GM06990 (cell line): ENCODE measurements at places on chromosomes 16 and 17.

DNA sequence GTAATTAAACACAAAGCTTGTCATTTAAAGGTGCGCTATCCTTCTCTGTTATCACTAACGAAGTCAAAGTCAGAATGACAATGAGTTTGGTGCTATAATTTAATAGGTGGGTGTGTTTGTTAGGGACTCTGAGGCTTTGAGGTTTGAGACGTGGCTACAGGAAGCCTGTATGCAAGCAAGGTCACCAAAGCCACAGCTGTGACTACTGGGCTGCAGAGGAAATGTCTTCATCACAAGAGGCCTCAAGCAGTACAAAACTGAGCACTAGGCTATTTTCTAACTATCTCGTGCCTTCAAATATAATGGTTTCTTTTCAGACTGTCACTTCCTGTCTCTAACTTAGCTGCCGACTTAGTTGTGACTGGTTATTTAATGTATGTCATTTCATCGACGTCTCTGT, 141.2 kb downstream of the AATF start:
- no peak for DNase-seq

DNA sequence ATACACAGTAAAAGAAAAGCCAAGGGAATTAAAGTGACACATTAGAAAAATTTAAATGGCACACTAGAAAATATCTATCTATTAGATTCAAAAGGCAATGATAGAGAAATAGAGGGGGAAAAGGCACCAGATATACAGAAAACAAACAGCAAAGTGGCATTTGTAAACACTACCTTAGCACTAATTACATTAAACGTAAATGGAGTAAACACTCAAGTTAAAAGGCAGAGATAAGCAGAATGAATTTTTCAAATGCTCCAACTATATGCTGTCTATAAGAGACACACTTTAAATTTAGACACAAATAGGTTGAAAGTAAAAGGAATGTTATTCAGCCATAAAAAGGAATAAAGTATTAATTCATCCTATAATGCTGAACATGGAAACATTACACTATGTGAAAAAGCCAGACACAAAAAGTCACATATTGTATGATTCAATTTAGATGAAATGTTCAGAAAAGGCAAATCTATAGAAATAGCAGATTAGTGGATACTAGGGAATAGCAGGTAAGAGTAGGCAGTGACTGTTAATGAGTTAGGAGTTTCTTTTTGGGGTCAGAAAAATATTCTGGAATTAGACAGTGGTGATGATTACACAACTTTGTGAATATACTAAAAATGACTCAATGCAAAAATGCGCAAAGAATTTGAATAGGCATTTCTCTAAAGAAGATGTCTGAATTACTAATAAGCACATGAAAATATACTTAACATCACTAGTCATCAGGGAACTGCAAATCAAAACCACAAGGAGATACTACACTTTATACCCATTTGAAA, 92.4 kb downstream of the BRIP1 start:
- no peak for DNase-seq

DNA sequence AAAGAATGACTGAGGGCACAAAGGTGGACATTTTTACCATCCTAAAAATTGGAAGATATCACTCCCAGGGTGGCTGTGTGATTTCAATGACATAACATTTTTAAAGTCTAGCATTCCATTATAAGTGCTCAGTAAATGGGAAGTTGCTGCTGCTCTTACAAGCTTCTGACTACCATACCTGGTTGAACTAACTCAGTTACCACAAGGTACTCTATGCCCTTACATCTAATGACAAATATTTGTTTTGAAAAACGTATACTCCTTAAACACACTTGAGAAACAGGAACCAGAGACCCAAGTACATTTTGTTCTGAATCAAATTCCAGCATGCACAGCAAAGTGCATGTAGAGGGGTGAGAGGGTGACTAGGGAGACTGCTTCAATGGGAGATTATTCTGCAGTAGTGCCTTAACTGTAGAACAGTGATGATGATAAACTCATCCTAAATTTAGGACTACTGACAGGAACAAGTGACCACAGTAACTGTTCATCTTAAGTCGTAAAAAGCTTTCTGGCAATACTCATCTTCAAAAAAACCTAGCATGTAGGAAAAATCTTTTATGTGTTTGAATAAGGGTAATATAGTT, 83.5 kb downstream of the KANSL1 start:
- DNase-seq = no peak

DNA sequence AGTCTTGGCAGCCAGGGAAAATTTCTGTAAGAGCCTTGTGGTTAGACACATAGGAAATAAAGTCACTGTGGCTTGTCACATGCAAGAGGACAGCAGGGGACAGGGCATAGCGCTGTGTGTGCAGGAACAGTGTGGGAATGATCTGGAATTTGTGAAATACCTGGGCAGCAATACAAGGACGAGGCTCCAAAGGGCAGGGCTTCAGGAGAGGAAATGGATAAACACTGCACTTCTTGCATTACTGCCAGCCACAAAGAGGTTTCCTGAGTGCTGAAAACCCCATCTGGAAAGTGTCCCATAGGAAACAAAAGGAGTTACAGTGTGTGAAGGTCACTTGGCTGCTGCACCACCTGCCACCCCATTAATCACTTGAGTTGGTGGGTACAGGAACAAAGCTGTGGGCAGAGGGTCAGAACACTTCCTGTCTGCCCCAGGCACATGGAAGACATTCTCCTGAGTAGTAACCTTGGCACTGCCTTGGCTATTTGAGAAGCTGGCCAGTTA, 12.1 kb upstream of the HP start:
- no peak for DNase-seq

DNA sequence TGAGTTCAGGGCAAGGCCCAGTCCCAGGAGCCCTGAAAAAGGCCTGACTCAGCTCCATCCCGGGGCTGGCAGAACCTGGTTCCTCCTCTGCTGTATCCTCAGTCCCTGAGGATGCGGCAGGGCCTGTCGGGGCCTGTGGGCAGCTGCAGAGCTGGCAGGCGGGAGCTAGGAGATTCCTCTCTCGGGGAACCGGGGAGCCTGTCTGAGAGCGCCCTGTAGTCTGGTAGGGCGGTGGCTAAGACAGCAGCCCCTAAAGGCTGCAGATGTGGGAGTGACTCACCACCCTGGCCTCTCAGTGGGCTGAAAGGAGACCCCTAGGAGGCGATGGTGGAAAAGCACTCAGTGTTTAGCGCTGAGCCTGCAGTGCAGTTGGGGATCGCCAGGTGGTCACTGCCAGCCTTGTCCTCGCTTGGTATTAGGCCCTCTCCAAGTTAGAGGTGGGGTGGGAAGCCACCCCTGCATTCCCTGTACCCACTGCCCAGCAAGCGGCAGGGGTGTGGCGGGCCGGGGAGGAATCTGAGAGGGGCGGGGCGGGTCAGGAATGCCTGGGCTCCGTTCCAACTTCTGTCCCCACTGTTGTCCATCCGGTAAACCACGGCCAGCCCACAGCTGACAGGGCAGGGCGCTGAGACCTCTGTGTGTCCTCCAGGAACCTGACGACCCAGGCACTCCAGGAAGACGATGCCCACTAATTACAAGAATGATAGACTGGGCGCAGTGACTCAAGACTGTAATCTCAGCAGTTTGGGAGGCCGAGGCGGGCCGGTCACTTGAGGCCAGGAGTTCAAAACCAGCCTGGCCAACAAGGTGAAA, 29.5 kb upstream of the CDH1 start:
- no peak for DNase-seq

DNA sequence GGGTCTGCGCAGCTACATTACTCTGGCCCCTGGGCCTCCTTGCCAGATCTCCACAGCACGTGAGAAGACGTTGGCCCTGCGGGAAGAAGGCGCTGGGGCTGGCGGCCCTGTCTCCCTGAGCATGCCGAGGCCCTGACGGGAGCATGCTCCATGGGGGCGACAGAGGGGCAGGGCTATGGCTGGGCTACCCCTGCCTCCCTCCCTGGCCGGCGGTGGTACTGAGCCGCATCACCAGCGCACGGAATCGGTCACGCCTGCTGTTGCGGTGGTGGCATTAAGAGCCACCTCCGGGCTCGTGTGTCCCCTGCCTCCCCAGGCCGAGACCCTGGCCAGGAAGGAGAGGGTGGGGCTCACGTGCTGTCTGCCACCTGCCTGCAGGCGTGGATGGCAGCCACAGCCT, 28.1 kb downstream of the MAPK8IP3 start:
- no peak for DNase-seq

- no peak for DNase-seq
These were observed 25.2 kb upstream of the USP36 start for GRCh38 chr17:78865682-78866390.

DNA sequence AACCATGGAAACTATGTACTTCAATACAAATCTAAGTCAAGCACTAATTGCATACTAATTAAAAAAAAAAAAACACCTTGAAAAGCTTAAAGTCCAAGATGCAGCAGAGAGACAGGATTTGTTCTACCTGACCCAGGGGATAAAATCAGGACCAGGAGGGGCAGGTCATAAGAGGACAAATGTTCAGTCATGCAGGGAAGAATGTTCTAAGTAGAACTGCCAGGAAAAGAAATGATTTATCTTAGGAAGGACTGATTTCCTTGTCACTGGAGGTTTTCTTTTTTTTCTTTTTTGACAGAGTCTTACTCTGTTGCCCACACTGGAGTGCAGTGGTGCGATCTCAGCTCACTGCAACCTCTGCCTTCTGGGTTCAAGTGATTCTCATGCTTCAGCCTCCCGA, 9.1 kb upstream of the GHDC start:
- DNase-seq = no peak

DNA sequence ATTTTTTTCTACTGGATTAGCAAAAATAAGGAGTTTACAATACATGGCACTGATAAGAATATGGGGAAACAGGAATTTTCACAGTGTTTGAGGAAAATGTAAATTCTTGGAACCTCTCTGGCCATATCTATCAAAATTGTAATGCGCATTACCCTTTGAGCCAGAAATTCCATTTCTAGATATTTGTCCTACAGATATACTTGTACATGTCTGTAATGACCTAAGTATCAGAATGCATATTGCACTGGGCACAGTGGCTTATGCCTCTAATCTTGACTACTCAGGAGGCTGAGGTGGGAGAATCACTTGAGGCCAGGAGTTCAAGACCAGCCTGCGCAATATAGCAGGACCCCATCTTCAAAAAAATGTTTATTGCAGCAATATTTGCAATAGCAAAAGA, 25.8 kb upstream of the HAS3 start:
- no peak for DNase-seq

- no peak for DNase-seq
These were observed 16.1 kb upstream of the MTSS2 start for GRCh38 chr16:70701998-70702397.

- DNase-seq = no peak
These were observed 42.0 kb upstream of the ZNF469 start for GRCh38 chr16:88340755-88341150.

GRCh38 chr16:89230255-89230654, 12.8 kb downstream of the ZNF778 start:
- DNase-seq = no peak

- DNase-seq = peak; percentile 80
These were observed at the start of gene SRCIN1 for GRCh38 chr17:38605841-38606645. TSS of gene SRCIN1 (minus strand) at chr17:38605952. CDS start at chr17:38605705, 247 bp downstream.

GRCh38 chr16:84905965-84906460, 86.2 kb downstream of the CRISPLD2 start:
- DNase-seq = no peak

- DNase-seq = no peak
These were observed 33.1 kb downstream of the ARL4D start for GRCh38 chr17:43431714-43432523.

- DNase-seq = no peak
These were observed 26.4 kb upstream of the SMURF2 start for GRCh38 chr17:64688481-64688880.

GRCh38 chr16:72896485-72897118, 151.3 kb downstream of the ZFHX3 start:
- no peak for DNase-seq

DNA sequence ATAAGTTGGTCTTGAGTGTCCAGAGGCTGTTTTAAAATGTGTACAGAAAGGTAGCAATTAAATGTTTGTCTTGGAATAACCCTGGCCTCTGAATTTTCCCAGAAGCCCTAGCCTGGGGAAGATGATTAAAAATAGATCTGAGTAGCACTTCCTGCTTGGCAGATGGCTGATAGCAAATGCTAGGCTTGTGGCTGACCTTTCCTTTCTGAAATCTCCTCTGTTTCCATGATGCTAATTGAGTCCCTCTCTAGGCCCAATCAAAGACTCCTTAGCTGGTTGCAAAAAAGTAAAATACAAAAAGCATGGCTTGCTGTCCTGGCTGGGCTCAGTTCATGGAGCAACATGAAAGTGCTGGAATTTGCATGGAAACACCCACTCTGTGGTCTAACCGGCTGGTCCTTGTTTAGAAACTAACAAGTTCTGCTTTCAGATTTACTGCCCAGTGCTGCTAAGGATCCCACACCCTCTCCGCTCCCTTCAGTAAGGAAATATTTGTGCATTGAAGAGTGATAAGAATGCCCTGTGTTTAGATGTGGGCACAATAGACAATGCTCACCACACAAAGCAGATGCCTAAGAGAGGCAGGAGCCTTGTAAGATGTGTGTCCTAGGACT, 40.8 kb downstream of the YPEL2 start:
- DNase-seq = peak; percentile 30

DNA sequence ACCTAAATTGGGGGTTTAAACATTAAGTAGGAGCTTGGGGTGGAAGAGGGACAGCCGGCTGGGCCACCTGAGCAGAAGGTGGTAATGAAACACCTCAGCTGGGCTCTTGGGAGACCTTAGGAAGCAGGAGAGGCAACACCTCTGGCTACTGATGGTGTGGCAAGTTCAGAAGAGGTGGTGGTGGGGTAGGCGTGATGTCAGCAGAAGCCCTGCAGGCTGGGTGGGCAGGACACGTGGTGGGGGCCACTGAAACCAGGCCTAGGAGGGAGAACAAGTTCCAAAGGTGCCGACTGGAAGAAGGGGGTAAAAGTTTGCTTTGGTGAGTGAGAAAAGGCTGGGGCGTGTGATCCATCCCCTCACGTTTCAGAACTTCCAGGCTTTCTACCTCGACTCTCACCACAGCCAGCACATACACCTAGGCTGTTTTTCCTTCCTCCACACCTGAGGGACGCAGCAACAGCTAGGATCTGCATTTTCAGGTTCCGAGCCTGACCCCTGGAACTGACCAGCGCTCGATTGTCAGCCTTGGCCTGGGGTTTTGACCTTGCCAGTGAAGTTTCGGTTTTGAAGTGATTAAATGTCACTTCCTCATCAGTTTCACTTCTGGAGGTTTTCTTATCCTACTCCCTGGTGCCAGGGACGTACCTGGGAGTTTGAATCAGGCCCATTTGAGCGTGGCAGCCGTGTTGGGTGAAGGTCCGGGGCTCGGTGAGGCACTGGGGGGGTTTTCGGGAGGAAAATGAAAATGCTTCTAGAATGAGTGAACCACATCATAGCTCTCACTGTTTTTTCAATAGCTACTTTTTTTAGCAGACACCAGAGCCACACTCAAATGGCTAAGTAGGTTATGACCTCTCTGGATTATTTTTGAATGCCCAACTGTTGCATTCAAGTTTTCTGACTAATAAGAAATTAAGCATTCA, 10.0 kb downstream of the SNN start:
- peak; percentile 60 for DNase-seq

- no peak for DNase-seq
These were observed 132.5 kb downstream of the CNTNAP4 start for GRCh38 chr16:76409706-76410105.

DNA sequence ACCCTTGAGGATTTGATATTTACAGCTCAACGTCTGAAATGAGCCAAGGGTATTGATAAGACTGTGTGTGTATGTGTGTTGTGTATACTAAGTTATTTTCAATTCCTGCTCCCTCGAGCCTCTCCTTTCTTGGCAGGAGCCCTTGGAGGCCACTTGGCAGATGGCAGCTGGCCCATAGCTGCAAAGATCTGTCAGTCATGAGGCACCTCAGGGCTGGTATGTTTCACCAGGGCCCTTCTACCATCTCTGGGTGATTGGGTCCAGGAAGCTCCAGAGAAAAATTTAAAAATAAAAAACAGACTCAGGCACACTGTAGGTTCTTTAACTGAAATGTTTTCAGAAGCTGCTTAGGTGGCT, 355.7 kb downstream of the HAPSTR1 start:
- no peak for DNase-seq
